ENCODE measurements at places on chromosomes 12 and 14. TPM values are rescaled to one million over a fixed set of nuclear protein-coding genes. Genes with fewer than 3 reads are reported as not detected.

ESR2 gene
- 1.0 TPM for total RNA-seq

OAS2 gene
- total RNA-seq: 6.8 TPM

SAMD4A gene
- total RNA-seq: 52.2 TPM

MGP gene
- 292 TPM for total RNA-seq

KCNC2 gene
- 0.52 TPM for total RNA-seq

PRIMA1 gene
- total RNA-seq: 0.52 TPM

KLRG1 gene
- total RNA-seq: 3.7 TPM

PPP1R36 gene
- 0.52 TPM for total RNA-seq

ADAMTS20 gene
- total RNA-seq: 0.52 TPM

GLIPR1L1 gene
- not detected for total RNA-seq

CLBA1 gene
- total RNA-seq: 2.1 TPM

ASPG gene
- 0.52 TPM for total RNA-seq

NOC4L gene
- 5.7 TPM for total RNA-seq

SART3 gene
- total RNA-seq: 43.3 TPM

CEBPE gene
- total RNA-seq: under 0.01 TPM

KTN1 gene
- 72.0 TPM for total RNA-seq

TAS2R9 gene
- total RNA-seq: 0.52 TPM

CELA1 gene
- not detected for total RNA-seq

DPY19L2 gene
- total RNA-seq: 12.5 TPM

CLEC1B gene
- not detected for total RNA-seq
